ENCODE measurements at places on chromosomes 2 and 18. TPM values are rescaled to one million over a fixed set of nuclear protein-coding genes. Genes with fewer than 3 reads are reported as not detected.

- DNase-seq, result peak; percentile 36
Observed at GRCh38 chr2:214550786-214551185, 139.9 kb downstream of the VWC2L start.

DNA sequence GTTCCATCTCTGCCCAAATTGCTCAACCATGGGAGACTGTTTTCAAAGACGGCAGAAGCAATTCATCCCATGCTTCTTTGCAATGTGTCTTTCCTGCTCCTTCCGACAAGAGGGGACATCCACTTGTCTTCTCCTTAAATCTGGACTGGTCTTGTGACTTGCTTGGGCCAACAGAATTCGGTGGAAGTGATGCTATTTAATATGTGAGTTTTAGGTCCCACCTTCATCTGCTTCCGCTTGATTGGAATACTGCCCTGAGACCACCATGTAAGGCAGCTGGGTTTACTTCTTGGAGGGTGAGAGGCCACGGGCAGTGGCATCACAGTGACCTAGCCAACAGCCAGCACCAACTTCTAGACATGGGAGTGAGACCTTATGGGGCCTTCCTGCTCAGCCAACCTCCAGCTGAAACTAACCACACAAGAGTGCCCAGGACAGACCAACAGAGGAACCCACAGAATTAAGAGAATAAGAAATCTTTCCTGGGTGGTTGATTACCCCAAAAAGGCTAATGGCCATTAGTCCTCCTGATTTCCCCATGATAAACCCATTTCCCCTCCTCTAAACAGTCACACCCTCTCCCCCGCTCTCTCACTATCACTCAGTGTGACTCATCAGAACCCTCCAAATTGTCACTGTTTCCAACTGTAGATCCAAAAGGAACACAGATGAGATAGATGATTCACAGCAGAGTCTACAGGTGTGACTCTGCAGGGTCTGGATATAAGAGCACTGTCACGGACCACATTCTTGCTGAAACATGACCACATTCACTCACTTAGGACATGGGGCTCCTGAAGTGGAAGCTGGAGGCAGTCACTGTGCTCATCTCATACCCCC is 16.2 kb upstream of the RHOB start:
- peak; percentile 65 for DNase-seq

DNA sequence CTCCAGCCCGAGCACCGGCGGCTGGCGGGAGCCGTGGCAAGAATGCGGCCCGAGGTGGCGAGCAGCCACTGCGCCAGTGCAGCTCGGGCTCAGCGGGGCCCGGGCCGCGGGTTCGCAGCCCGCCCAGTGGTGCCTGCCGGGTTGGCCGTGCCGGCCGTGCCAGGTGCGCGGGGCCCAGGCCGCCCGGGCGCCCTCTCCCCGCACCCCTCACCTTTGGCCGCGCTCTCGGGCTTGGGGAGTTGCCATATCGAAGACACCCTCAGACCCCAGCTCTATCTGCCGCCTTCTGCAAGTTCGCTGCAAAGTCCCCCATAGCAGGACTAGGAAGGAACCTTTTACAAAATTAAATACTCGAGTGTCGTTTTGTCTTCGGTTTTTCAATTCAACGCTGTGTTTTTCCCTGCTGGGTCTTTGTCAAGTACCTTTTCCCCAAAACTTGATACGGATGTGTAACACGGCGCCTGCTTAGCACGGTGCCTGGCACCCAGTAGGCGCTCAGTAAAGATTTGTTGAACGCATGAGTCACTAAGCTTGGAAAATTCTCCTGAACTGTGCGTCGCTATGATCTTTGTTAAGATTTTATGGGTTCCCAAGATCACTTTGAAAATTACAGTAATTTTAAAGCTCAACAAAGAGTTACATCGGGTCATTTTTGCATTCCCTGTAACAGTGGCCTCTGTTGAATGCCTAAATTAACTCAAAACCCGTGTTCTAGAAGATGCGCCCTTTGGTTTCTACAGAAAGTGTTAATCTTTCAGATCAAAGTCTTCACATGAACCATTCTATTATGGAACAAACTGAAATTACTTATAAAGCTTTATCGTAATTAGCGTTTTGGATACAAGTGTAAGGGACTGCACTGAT is 750 bp downstream of the STRADB start:
- no peak for DNase-seq

- DNase-seq, result peak; percentile 66
Observed at GRCh38 chr18:39062426-39062825, 1496.8 kb upstream of the CELF4 start.

DNA sequence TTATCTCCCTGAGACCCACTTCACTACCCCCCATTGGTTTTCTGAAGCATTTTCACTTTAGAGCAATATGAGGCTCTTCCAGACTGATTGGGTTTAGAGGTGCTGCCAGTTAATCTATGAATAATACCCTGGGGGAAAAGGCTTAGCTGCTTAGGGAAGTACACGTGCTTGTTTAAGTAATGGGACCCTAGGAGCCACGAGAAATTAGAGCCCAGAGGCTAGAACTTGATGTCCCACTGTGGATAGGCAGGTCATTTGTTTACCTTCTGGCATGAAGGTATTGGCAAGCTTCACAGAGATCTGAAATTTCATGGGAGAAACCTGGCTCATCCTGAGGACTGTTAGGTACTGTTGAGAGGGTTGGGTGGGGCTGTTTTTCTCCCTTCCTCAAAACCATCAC is 59.7 kb downstream of the CLIP4 start:
- DNase-seq, result no peak

DNA sequence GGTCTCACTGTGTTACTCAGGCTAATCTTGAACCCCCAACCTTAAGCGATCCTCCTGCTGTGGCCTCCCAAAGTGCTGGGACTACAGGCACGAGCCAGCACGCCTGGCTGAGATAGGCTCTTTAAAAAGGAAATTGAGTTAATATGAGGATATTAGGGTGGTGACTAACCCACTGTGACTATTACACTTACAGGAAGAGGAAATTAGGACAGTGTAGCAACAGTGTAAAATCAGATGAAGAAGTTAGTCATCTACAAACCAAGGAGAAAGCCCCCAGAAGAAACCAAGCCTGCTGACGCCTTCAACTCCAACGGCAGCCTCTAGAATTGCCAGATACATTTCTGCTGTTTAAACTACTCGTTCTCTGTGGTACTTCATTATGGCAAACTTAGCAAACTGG is 711.9 kb downstream of the SUCLG1 start:
- peak; percentile 56 for DNase-seq

The RASGRP3 gene
- 0.84 TPM for total RNA-seq

DNA sequence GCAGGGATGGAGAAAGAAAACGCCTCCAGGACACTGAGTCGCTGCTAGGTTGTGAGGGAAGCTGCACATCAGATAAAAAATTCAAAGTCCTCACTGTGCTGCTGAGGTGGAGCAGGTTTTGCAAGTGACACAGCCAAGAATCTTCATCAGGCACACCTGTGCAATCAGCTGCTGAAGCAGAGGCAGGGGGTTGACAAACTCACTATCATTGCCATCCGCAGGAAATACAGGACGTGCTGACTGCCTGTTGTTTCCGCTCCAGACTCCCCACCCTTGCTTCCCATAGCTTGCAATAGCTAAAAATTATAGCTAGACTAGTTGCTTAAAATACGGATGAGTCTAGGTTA is 147.8 kb upstream of the FHL2 start:
- DNase-seq, result no peak

GRCh38 chr2:37711831-37712230 is 40.4 kb upstream of the CDC42EP3 start:
- DNase-seq, result no peak

DNA sequence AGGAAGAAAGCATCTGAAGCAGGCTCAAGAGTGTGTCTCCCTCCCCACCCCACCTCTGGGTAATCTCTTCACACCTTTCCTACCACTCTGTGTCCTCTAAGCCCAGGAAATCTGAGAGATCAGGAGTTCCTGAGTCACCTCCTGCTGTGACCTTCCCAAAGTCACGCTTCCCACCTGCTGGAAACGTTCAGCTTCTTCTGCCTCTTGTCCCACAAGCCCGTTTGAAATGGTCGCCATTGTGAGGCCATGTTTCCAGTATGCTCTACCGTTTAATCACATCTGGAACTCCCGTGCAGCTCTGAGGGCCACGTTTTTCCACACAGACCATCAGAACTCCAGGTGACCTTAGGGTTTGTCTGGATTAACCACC is 25.9 kb downstream of the GREB1 start:
- no peak for DNase-seq

GRCh38 chr2:33475224-33476130 is 972 bp upstream of the RASGRP3 start:
- DNase-seq, result peak; percentile 70

GRCh38 chr18:39624961-39625360 is 2059.4 kb upstream of the CELF4 start:
- DNase-seq, result peak; percentile 67

The OTOF gene
- total RNA-seq, result not detected

- DNase-seq, result no peak
Observed at GRCh38 chr2:30519796-30520195, 72.8 kb downstream of the LCLAT1 start.

DNA sequence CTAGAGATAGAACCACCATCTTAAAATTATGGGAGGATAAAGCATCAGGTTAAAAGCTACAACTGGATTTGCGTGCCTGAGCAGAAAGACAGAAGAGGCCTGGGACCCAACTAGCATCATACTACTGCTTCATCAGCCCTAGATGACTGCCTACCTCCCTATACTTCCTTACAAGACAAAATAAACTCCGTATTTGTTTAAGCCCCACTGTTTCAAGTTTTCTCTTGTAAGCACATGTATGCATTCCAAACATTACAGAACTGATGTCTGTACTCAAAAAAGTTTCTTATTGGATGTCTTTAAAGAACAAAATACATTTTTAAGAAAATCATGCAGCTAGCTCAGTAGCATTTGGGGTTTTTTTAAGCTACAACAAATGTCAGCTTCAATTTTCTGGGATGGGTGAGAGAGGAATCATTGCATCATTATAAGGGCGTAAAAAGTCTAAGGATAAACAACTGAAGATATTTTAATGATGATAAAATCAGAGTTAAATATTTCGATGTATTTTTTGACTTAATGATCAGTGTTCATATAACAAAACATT is 213.1 kb downstream of the EXOC6B start:
- DNase-seq, result no peak

DNA sequence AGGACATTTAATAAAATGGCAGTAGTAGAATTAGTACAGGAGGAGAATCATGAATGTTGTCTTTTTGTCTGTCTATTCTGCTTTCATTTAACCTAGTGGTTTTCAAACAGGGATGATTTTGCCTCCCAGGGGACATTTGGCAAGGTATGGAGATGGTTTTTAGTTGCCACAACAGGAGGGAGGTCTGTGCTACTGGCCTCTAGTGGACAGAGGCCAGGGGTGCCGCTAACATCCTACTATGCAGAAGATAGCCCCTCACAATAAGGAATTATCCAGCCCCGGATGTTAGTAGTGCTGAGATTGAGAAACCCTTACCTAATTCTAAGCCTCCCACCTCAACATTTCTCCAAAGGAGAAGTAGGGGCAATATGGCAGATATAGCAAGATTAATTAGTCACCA is 18.3 kb downstream of the FASTKD2 start:
- peak; percentile 26 for DNase-seq

GRCh38 chr2:223247136-223247535 is 195.1 kb downstream of the KCNE4 start:
- DNase-seq, result peak; percentile 45

The HOXD12 gene
- total RNA-seq, result 0.10 TPM

- DNase-seq, result peak; percentile 66
Observed at GRCh38 chr2:178282075-178282815, 87.9 kb downstream of the OSBPL6 start.

GRCh38 chr18:22088996-22089640 is 80.3 kb upstream of the GATA6 start:
- DNase-seq, result no peak

GRCh38 chr2:224283466-224283965 is 118.4 kb downstream of the FAM124B start:
- no peak for DNase-seq

The LCT gene
- not detected for total RNA-seq

The LYG1 gene
- total RNA-seq, result 0.17 TPM

The UGT1A6 gene
- not detected for total RNA-seq

DNA sequence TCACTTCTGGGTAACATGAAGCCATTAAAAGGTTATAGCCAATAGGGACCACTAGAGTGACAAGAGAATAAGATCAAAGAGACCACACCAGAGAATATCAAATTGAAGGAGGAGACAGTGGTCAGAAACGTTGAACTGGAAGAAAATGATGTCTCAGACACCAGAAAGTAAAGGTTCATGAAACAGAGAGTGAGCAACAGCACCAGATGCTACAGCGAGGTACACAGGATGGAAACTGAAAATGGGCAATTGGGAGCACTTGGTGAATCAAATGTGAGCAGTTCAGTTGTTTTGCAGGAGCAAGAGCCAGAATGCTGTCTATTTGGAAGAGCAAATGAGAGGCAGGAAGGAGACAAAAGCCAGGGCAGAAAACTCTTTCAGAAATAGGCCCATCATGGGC is 162.6 kb downstream of the SS18 start:
- no peak for DNase-seq

DNA sequence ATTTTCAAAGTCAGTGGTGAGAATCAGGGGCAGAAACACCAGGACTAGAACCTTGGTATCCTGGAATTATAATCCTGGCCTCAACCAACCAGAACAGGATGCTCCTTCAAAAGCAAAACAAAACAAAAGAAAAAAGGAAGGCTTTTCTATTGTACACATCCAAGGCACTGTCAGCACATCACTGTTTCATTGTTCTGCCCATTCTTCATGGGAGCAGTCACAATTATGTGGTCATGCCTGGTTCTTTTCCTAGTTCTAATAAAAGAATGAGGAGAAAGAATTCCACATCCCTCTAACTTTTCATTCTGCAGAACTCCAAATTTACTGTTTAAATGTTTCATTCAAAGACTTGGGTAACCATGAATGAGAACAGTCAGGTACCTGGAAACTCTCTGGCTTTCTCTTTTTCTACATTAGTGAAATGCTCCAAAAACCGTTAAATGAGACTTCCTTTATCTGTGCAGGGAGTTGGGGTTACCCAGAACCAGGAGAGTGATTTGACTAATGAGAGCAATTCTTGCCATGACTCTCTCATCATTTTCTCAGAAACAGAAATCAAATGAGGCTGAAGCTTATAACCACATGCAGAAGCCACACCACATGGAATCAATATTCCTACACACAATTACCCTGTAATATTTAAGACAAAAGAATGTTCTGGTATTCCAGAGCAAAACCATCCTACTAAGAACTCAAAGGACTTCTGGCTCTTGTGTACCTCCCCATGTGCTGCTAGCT is 110.9 kb upstream of the CCDC150 start:
- no peak for DNase-seq

DNA sequence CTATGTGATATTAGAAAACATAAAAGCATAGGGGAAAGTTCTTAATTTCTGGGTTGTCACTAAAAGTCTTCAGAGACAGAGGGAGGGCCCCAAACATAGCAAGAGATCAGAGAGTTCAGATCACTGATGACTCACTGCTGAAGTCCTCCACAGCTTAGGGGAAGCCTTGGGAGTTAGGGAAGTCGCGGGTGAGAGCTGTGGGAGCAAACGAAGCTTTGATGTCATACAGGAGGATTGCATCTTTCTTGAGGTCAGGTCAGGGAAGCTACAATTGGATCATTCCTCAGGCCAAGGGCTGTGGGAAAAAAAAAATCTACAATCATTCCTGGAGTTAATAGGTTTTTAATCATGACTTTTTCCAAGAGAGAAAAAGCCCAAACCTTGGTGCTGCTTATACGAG is 96.2 kb downstream of the COPS8 start:
- DNase-seq, result peak; percentile 81

- DNase-seq, result no peak
Observed at GRCh38 chr2:220550995-220551700, 923.7 kb downstream of the SLC4A3 start.

GRCh38 chr2:64787698-64788097 is 134.0 kb upstream of the SERTAD2 start:
- no peak for DNase-seq

The PRKRA gene
- total RNA-seq, result 47.4 TPM

- no peak for DNase-seq
Observed at GRCh38 chr18:51789871-51790270, 550.1 kb upstream of the DCC start.
